NCI-H510A (cell line): ENCODE measurements at places on chromosomes 16 and 17.

- no peak for DNase-seq
Observed at GRCh38 chr17:57004944-57005579, 27.1 kb downstream of the SCPEP1 start.

GRCh38 chr17:49597928-49598655, 22.4 kb downstream of the NXPH3 start:
- no peak for DNase-seq

GRCh38 chr17:62098623-62099231, 33.6 kb upstream of the MED13 start:
- no peak for DNase-seq

DNA sequence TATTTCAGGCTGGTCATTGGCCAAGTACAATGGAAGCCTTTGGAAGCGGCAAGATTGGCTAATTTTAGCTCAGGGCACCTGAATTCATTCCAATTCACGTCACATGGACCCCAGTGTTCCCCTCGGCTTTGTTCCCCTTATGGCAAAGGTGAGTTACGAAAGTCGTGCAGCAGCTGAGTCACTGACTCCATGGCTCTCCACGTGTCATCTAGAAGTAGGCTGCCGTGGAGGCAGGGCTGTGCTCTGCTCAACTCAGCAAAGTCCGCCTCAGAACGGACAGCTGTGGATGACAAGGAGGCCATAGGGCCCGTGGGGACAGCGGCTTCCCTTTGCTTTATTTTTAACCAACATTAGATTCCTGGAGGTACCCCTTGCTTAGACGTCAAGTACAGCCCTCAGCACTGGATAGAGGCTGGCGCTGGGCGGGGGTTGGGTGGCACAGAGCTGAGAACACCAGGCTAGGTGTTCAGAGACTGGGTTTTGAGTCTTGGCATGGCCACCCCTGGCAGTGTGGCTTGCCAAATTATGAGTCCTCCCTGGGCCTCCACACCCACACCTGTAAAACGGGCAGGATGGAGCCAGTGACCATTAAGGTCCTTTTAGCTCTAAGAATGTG, 23.6 kb downstream of the ADAD2 start:
- no peak for DNase-seq

DNA sequence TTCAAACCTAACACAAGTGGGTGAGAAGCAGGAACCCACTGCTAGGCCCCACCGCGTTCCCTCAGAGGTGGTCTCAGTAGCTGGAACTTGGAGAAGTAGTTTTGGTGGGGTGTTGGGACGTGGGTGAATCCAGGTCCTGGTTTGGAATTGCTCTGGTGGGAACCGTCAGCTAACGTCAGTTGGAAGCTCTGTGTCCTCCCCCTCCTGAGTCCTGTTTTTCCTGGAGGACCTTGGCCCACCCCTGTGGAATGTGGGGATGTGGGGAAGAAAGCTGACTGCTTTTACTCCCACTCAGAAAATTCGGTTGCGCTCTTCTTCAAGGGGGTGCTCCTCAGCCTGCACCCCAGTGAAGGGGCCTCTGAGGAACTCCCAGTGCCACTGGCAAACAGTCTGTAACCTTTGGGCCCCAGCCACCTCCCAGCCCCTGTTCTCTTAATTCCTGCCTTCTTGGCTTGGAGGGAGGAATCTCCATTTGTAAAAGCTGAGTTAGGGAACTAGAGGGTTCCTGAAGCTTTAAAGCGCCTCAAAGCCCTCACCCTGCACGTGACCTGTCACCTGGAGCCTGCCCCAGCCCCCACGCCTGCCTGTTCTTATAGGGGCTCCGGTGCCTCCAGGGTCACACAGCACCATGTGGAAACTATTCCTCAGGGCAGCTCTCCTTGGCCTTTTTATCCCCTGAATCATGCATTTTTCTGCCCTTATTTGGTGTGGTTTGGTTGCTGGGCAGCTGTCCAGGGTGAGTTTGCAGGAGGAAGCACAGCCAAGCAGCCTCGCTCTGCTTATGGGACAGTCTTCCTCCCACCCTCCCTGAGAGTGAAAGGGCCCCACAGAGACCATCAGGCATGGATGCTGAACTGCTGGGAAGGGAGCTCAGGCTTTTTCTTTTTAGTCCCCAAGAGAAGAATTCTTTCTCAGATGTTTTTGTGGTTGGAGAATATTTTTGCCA, 16.2 kb upstream of the NAGLU start:
- DNase-seq, result no peak

GRCh38 chr17:41483991-41484826, 3.3 kb upstream of the KRT35 start:
- DNase-seq, result no peak

DNA sequence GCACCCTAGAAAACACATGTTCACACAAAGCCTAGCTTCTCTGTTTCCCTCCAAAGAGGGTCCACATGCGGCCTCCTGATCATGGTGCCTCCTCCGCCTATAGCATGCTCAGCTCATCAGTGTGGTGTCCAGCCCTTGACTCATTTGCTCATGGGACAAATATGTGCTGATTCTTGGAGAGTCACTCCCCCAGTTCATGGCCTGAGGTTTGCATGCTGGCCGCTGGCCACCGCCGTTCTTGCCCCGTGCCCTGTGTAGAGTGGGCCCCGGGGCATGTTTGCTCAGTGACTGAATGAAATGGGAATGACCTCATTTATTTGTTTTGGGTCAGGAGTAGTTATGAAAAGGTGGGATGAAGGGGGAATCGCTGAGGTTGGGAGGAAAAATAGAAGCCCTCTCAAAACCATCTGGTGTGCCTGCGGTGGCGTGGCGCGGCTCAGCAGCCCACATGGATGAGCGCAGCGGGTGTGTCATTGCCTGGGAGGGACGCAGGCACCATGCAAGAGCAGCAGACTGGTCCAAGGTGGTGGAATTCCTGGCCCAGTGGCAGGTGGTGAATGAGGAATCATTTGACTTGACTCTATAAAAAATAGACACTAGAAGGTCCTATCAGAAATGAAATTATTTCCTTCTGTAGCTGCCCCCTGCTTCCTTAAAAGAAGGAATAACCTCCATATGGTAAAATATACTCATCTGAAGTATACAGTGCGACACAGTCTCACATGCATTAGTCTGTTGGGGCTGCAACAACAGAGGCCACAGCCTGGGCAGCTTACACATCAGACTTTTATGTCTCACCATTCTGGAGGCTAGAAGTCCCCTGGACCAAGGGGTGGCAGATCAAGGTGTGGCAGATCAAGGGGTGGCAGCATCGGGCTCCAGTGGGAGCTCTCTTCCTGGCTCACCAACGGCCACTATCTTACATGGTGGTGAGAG, 31.7 kb downstream of the CRISPLD2 start:
- peak; percentile 53 for DNase-seq

GRCh38 chr16:50578137-50578536, 29.9 kb downstream of the NKD1 start:
- DNase-seq, result no peak

GRCh38 chr17:75596320-75597087, 8.9 kb downstream of the MYO15B start:
- no peak for DNase-seq

DNA sequence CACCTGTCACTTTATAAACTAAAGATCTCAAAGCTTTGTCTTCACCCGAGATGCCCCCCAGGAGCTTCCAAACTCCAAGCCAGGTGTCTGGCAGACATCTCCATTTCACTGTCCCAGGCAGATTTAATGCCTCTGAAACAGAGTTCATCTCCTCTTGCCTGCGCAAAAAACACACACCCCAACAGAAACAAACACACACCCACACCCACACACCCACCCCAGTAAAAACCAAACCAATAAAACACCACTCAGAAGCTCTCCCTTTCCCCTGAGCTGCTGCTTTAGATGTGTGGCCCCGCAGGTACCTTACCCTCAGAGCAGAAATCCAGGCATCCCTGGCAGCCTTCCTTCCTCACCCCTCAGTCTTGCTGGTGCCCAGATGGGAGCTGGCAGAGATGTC, 14.4 kb downstream of the SEC14L1 start:
- DNase-seq, result no peak

DNA sequence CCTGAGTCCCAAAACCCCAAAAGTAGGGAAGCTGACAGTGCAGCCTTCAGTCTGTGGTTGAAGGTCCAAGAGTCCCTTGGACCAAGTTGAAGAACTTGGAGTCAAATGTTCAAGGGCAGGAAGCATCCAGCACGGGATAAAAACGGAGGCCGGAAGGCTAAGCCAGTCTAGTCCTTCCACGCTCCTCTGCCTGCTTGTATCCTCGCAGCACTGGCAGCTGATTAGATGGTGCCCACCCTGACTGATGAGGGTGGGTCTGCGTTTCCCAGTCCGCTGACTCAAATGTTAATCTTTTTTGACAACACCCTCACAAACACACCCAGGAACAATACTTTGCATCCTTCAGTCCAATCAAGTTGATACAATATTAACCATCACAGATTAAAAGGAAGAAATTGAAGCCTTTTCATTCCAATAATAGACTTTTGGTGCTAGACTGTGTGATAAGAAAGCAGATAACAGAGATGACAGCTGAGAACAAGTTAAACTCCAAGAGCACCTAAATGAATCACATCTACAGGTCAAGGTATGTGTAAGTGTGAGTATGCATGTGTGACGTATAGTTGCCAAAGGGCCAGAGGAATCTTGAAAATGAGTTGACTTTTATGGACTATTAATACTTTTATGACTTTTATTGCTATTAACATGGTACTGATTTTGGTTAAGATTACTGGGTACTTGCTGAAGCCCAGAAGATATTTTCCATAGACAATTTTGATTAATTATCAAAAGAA, 933.5 kb upstream of the SOX9 start:
- DNase-seq, result no peak

- peak; percentile 57 for DNase-seq
Observed at GRCh38 chr17:42681976-42682721, at the start of gene CNTNAP1. TSS of gene CNTNAP1 (plus strand) at chr17:42682531. CDS start at chr17:42682830, 299 bp downstream.

DNA sequence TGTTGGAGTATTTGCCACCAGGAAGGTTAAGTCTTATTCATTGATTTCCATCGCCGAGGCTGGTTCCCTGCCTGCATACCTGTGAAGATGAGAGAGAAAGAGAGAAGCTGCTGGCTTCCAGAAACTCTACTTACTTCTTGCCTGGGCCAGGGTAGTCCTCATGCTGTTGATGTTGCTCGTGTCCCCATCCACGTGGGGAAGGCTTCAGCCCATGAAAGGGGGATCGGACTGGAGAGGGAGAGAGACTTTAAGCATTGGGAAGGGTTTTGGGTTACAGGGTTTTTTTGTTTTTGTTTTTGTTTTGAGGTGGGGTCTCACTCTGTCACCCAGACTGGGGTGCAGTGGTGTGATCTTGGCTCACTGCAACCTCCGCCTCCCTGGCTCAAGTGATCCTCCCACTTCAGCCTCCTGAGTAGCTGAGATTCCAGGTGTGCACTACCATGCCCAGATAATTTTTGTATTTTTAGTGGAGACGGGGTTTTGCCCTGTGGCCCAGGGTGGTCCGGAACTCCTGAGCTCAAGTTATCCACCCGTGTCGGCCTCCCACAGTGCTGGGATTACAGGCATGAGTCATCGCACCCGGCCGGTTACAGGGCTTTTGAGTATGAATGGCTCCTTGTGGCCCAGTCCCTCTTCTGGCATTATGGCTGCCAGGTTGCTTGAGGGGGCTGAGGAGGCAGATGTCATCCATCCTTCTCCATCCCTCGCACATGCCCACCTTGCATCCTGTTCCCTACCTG, 26.6 kb downstream of the ITGB3 start:
- no peak for DNase-seq

- no peak for DNase-seq
Observed at GRCh38 chr16:10885246-10885645, 8.2 kb downstream of the CIITA start.

DNA sequence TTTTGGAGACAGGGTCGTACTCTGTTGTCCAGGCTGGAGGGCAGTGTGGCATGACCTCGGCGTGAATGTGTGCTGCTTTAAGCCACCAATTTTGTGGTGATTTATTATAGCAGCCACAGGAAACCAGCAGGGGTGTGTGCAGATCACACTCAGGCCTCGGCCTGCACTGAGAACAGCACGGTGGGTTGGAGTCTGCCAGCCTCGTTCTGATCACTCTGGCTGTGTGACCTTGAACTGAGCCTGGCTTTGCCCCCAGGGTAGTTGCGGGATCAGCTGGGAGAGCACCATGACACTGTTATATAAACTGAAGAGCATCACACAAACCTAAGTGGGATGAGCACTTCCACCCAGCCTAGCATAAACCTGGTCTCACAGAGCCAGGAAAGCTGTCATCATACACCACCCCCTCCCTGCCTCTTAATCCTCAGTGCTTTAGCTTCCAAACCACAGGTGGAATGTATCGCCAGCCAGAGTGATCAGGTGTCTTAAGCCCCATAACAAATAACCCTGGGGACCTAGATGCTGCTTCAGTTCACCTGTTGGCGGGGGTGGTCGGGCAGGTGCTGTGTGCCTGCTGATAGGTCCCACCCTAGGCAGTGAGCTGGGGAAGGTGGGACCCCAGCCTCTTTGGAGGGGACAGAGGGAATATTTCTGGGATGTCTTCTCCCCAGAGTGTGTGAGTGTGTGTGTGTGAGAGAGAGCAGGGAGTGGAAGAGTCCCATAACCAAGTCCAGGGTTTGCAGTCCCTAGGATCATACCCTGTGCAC, 28.6 kb upstream of the NDRG4 start:
- DNase-seq, result no peak

DNA sequence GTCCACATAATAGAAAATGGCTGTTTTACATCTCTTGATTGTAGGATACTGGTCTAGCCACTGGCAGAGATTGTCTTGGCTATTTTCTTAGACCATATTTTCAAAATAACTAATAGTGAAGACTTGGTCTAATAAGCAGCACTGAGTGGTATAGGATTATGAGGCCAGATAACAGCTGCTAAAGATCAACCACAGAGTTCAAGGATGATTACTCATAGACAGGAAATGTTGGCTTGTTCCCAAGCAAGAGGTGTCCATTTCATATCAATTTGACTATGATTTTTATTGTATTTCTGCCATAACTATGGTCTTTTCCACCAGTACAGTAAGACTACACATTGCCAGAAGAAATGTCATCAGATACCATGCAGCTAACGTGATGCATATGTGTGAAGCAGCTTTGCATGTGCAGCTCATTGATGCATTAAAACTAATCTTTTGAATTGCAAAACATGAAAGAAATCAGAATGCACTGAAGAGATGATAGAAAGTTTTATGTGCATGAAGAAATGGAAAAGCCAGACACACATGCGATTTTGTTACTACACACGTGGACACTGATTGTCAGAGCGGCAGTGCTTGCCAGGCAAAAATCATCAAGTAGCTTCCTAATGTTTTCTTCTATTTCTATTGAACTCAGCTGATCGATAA, 693.3 kb downstream of the CDH11 start:
- DNase-seq, result no peak

DNA sequence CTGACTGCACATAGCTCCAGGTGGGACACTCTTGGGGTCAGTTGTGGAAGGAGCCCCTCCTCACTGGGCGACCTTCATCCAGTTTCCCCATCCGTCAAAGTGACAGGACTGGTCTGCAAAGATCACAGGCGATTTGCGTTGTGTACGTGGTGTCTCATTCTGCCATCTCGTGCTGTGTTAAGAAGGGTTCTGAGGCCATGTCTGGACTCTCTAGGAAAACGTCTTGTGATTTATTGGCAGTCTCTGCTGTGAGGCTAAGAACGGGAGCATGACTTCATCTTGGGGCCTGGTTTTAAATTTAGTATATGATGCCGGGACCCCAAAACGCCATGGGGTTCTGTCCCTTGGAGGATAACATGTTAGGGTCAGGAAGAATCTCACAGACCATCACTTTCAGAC, 65.2 kb upstream of the CIBAR2 start:
- no peak for DNase-seq
